ENCODE measurements at places on chromosomes 6 and 20.
A peak's percentile ranks its signal among the peaks of the same experiment; 100 is the strongest.

- DNase-seq, result no peak
These were observed 777.7 kb downstream of the C6orf118 start for GRCh38 chr6:164531736-164532135.

- no peak for DNase-seq
These were observed 64.2 kb upstream of the KIF25 start for GRCh38 chr6:167933290-167933689.

DNA sequence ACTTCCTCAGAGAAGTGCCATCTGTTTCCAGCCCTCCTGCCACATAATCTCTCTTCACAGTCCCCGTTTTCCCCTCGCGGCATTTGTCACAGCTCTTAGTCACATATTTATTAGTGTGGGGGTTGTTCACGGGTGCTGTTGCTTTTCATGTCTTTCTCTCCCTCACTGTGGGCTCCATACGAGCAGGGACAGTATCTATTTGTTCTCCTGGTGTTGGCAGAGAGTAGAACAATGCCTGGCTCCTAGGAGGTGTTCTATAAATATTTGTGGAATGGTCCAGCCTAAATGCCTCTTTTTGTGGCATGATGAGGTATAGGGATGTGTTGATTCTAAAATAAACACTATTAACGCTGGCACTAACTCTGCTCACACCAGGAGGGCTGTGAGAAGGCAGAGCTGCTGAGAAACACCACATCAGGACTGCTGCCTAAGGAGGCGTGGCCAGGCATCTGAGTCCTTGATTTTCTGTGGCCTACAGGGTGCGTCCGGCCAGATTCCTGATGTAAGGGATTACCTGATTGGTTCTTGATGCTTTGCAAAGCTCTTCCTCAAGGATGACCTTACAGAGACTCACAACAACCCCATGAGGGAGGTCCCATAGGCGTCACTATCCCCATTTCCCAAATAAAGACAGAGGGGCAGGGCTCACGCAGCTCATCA, 219.8 kb upstream of the ARID1B start:
- no peak for DNase-seq

DNA sequence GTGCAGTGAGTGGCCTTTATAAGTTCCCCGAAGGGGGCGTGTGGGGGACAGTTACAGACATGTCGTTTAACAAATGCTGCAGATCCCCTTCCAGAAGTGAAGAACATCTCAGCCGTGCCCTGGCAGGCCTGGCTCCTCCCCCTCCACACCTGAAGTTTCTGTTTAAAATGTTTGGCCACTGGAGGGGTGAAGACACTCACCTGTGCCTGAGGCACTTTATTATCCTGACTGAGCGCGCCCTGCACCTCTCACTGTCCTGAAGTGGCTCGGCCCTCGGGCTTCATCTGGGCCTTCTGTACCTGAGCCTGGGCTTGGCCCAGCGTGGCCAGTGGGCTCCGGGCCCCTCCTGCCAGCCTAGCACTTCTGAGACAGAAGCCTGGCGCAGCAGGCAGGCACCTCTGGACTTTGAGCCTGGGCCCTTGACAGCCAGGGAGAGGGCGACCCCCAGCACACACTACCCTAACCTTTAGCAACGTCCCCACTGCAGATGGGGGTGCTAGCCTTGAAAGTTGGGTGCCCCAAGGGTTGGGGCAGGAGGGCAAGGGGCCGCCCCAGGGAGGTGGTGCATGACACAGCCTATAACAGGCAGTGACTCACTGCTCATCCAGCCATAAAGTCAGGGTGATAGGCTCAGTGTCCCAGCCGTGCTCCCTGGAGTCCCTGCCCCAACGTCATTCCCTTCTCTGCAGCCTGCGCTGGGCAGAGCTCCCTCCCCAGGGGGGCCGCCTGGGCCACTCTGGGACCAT, 13.6 kb upstream of the GATA5 start:
- DNase-seq, result peak; percentile 80

- DNase-seq, result no peak
These were observed 81.7 kb downstream of the DNAH8 start for GRCh38 chr6:38796850-38797249.

- DNase-seq, result peak; percentile 48
These were observed 1.5 kb downstream of the COL12A1 start for GRCh38 chr6:75204217-75204958.

GRCh38 chr6:17012421-17013225, 89.2 kb upstream of the STMND1 start:
- DNase-seq, result no peak
